ENCODE measurements at places on chromosomes 5 and 9. TPM values are rescaled to one million over a fixed set of nuclear protein-coding genes. Genes with fewer than 3 reads are reported as not detected.

HAPLN1 gene
- total RNA-seq, result not detected

GMCL2 gene
- total RNA-seq, result not detected

GRCh38 chr5:88657906-88658775, 224.8 kb downstream of the MEF2C start:
- DNase-seq, result no peak

DNA sequence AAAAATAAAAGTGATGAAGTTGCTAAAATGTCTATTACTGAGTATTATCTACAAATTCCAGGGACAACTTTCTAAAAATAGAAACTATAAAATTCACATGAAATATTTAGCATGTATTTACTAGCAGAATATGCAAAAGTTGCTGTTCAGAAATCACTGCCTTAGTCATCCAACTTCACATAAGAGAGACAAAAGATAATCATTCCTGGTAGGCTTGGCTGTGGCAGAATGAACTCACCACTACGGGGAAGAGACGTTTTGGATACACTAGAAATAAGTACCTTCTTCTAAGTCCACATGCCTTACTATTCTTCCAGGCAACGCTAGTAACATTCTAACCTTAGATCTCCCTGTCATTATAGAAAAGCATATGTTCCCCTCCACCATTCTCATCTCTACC, 272.2 kb downstream of the BNC2 start:
- no peak for DNase-seq

GRCh38 chr5:5421149-5421960, 1.1 kb upstream of the ICE1 start:
- DNase-seq, result no peak

DNA sequence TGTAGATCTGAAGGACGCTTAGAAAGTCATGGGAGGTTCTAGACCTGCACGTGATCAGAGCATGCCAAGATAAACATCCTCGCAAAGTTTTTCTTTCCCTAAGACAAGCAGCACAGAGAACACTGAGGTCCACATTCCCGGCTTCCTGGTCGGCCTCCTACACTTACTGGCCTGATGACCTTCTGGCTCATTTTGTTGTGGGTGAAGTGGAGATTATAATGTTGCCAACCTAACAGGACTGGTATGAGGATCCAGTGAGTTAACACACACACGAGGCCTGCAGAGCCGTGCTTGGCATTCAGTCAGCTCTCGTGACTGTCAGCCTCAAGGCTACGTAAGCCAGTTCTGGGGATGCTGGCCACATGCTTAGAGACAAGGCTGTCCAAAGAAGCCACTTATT, 186.0 kb downstream of the TENT4A start:
- no peak for DNase-seq

- no peak for DNase-seq
These were observed 26.5 kb upstream of the BOD1 start for GRCh38 chr5:173642895-173643481.

All from ovary (tissue), 10 donors.